ENCODE measurements at places on chromosomes 16 and 17. TPM values are rescaled to one million over a fixed set of nuclear protein-coding genes. Genes with fewer than 3 reads are reported as not detected.

Gene PIPOX
- polyA plus RNA-seq: 0.30 TPM

Gene SLC39A11
- polyA plus RNA-seq: 18.6 TPM

Gene TP53TG3
- not detected for polyA plus RNA-seq

Gene CHMP1A
- 81.2 TPM for polyA plus RNA-seq

DNA sequence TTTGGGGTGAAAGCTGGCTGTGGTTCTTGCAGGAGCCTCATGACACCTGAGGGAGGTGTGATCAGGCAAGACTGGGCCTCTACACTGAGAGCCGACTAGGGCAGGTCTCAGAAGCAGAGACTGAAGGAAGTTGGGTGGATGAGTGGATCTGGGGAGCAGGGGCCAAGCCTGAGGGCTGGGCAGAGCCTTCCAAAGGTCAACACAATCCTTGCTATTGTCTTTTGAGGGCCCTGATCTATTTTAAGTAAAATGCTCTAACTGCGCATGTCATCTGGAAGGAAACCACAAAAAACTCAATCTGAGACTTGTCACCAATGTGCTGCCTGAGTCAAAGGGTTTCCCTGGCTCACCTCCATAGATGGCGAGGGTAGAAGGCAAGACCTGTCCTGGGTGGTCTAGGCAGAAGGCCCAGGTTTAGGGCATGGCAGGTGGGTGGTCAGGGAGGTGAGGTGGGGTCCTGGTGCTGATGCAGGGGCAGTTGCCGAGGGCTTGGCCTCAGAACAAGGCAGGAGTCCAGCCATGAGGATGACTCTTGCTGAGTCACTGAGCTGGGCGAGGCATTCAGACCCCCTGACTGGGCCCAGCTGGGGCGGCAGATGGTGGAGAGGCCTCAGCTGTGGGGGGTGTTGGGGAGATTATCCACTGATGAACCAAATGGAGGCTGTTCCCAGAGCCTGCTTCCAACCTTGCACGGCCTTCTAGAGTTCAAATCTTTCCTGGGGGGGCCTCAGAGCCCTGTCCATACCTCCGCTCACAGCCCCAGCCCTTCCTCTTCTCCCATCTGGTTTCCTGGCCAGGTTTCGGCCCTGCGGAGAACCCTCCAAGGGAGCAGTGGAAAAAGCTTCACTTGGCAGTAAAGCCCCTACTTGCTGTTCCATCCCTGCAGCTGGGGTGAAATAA is 5.1 kb downstream of the MVP start:
- no peak for DNase-seq

GRCh38 chr17:4407216-4407615 is 26.5 kb upstream of the SPNS3 start:
- DNase-seq: no peak

DNA sequence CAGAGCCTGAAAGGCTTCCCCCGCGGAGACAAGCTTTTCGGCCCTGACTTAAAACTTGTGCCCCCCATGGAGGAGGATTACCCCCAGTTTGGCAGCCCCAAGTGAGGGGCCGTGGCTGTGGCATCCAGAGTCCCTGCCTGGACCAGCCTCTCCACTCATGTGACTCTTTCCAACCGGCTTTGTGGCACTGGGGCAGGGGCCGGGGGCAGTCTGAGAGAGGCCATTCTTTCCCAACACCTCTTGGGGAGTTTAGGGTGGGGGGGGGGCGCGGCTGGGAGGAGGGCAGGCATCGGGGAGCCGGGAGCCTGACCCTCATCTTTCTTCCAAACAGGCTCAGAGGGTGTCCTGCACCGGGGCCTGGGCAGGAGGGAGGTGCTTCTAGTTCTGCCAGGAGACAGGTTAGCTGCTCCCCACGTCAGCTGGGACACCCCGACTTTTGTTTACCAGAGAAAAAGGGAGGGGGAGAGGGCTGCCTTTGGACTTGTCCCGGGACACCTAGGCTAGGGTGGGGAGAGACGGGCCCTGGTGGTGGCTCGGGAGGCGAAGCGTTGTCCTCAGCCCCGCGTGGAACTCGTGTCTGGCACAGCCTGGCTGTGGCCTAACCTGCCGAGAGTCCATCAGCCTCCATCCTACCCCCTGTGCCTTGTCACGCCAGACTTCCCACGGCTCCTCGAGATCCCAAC is 7.3 kb upstream of the SERPINF1 start:
- no peak for DNase-seq

DNA sequence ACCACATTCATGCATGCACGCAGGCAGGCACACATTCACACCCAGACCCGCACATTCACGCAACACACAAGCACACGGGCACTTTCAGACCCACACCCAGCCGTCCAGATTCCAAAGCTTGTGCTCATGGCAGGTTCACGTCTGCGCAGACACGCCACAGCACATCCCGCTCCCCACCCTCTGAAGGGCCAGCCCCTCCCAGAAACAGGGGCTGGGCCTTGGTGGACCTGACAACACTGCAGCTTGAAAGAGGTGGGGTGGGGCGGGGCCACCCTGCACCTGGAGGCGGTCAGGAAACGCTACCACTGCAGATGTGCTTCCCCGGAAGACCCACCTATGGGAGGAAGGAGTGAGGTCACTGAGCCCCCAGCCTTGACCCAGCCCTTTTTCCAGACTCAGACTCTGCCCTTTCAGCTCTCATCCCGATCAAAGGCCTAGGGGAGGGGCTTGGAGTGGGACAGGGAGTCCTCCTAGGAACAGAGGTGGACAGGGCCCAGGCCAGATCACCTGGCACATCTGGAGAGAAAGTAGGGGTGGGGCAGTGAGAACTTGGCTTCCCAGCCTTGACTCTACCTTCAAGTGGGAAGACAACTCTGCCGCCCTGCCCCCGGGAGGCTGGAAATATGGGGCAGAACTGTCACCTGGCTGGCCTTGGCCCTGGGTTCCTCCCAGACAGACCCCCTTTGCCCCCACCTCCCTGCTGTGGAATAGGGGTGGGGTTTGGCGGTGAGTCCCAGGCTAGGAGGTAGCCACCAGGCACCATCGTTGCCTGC is 11.0 kb downstream of the P3H4 start:
- no peak for DNase-seq

- DNase-seq: no peak
These were observed 8.0 kb upstream of the SERPINF1 start for GRCh38 chr17:1753767-1754429.

DNA sequence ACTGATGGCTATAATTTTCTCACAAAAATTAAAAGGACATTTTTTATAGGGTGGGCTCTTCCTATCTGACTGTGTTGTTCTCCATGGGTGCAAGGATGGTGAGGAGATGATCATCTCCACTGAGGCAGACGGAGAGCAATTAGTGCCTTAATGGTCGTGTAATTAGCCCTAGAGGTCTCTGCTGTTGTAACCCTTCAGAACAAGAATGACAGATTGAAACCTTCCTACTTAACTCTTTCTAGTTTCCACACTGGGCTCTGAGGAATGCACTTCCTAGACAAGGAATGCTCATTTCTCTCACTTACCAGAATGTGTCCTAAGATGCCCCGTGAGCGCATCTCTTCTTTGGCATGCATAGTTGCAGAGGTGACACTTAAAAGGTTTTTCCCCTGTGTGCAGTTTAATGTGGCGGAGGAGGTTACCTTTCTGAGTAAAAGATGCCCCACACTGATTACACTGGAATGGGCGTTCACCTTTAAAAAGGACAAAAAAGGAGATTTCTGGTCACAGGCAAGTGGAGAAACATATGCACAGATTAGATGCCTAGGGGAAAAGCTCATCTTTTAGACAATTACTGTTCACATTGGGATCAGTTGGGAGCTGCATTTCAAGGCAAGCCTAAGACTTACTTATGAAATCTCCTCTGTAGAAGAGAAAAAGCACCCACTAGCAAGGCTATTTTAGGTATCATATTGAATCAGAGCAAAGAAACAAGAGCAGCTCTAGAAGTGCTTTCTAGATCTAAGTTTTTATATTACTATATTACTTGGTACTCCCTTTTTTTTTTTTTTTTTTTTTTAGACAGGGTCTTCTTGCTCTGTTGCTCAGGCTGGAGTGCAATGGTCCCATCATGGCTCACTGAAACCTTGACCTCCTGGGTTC is 53.6 kb downstream of the GRB7 start:
- no peak for DNase-seq

DNA sequence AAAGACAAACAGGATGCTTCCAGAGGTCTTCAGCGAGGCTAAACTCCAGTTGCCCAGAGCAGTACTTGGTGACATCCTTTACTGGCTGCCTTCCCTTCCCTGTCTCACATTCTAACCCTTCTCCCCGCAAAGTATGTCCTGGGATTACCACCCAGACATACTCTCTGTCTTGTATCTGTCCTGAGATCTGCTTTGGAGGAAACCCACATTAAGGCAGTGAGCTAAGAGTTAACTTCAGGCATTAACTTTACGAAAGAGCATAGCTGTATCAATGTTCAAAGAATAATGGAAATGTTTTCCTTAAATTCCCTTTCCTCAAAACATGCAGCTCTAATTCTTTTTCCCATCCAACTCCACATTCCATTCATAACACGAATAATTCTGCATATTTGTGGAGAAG is 385.2 kb downstream of the NPIPA8 start:
- no peak for DNase-seq

GRCh38 chr17:60577147-60577915 is 22.7 kb upstream of the PPM1D start:
- peak; percentile 30 for DNase-seq
